Activated CD4-positive, alpha-beta T cell treated with anti-CD3 and anti-CD28 coated beads for 24 hours (primary cell): ENCODE measurements at places on chromosomes 5 and 9.
A peak's percentile ranks its signal among the peaks of the same experiment; 100 is the strongest.

- DNase-seq, result no peak
Observed at GRCh38 chr5:159463590-159464321, 133.5 kb upstream of the IL12B start.

DNA sequence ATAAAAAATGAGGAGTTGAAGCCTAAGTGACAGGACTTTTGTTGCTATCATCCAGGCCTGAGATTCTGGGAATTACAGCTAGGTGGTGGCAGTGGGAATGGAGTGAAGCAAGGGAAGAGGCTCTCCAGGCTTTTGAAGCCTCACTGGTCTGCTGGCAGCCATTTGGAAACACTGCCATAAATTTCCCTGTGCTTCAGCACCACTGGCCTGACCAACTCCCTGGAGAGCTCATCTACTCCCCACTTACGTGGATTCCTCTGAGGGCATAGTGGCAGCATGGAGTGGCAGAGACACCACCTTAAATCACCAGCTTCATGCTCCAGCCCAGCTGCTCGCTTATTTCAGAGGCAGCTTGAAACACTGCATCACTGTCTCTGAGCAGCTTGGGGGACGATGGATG is 518.2 kb downstream of the TLR4 start:
- no peak for DNase-seq

DNA sequence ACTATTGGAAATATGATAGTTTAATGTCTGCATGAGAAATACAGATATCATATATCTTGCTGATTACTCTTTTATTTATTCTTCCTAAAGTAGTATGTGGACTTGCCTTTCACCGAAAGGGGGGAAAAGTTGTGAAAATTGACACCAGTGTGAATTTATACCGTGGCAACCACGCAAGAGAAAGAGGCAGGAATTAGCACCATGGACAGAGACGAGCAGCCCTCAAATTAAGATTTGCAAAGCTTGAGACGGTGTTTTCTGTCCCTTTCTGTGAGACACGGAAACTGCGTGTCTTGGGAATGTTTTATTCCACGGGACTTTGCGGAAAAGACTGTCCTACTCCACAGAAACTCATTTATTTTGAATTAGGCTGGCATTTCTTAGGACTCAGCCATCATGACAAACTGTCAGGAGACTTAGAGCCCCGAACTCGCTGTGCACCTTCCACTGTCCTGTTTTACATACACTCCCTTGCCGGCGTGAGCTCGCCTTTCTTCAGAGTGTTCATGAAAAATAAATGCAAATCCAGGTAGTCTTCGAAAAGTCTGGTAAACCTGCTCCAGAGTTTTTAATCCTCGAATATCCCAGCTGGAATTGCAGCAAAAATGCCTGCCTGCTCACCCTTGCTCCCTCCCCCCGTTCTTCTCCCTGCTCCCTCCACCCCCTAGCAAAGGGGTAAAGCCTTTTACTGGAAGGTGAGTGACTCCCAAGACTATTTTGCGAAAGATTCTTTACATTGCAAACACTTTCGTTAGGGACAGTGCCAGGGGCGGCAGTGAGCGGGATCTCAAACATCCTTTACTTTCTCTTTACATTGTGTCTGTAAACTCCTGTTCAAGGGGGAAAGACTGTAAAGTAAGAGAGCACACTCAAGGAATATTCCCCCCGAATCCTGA is 3.8 kb upstream of the ELAVL2 start:
- DNase-seq, result no peak

DNA sequence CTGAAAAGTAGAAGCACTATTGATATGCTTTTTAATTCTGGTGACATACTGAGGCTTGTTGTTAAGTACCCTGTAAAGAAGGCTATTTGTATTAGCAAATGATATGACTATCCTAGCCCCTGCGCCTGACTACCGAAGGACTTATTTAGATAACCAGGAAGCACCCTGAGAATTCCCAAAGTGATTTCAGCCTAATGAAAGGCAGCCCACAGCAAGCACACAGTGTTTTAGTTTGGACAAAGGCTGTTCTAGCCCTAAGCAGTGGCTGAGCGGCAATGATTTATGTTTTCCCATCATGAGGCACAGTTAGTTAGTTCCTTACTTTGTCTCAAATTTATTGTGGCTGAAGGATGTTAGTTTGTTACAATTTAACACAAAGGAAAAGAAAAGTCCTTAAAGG is 235.3 kb downstream of the KCTD16 start:
- DNase-seq, result no peak

GRCh38 chr9:35470340-35470739 is 19.6 kb upstream of the RUSC2 start:
- DNase-seq, result no peak

DNA sequence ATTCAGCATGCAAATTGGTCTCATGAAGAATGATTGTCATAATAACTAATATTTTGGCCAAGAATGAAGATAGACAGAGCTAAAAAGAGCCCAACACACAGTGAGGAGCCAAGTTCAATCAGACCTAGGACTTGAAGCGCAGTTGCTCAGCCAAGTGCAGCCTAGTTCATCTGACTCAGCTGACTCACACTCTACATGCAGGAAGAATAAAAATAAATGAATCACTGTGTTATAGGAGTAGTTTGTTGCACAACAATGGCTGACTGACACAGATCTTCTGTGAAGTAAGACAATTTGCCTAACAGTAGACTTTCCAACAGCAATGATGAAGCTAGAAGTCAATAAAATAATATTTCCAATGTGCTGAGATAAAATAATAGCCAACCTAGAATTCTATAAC is 261.5 kb downstream of the CEMIP2 start:
- no peak for DNase-seq

GRCh38 chr5:177111720-177112394 is 21.7 kb upstream of the NSD1 start:
- DNase-seq, result peak; percentile 42

DNA sequence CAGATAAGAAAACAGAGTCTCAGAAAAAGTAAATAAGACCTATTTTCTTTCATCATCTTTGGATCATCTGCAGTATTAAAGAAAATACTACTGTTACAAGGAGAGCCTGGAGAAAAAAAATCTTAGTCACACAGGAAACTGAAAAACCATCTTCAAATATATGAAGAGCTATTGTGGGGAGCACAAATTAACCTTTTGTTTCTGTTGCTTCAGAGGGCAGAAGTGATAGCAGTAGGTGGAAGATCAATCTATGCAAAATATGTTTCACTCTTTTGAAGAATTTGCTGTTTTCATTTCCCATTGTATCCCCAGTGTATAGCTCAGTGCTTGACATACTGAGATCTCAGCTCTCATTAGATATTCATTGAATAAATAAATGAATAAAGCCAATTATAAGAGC is 13.1 kb upstream of the CEMIP2 start:
- DNase-seq, result no peak

DNA sequence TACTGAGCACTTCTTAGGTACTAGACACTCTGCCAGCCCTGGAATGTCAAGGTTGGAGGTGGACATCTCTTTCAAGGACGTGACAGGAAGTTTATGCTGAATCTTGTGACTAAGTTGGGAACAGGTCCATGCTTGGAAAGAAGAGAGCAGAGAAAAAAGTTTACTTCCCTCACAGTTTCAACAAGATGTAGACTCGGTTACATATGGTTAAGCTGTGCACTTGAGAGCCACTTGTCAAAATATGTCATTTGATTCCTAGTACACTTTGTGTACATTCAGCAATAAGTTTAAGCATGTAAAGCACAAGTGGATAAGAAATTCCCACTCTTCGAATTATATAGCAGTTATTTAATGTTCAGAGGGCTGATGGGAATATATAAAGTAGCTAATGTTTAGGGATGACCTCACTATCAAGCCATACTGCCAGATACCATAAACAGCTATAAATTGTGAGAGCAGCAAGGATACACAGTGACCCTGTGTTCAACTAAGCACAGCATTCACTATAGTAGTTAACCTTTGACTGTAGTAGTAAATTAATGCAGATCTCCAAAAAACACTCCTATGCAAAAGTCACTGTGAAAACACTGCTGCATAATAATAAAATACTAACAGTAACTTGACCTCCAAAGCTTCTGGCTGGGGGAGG is 1944.6 kb upstream of the WWC1 start:
- DNase-seq, result no peak

GRCh38 chr9:81335879-81336421 is 353.4 kb downstream of the TLE1 start:
- no peak for DNase-seq

DNA sequence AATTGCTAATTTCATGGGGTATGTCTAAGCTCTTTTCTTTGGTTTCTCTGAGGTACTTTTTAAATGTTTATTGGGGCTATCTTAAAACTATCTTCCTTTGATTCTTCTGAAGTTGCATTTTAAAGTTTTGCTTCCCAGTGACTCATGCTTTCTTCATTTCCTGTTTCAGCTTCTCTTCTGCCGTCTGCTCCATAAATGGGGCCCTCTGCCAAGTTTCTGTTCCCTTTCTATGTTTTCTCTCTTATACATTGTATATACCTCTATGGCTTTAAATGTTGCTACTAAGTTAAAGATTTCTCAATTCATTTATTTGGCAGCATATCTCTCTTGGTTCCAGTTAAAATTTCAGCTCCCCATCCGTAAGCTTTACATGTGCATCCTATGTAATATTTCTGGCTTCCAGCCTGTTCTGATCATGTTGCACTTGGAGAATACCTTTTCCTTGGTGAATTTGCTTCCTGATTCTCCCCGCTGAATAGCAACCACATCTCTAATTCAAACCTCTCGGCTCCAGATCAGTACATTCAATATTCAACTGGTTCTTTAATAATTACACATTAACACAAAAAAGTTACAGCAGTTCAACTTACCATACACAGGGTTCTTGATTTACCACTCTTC is 125.3 kb downstream of the ST8SIA4 start:
- no peak for DNase-seq

DNA sequence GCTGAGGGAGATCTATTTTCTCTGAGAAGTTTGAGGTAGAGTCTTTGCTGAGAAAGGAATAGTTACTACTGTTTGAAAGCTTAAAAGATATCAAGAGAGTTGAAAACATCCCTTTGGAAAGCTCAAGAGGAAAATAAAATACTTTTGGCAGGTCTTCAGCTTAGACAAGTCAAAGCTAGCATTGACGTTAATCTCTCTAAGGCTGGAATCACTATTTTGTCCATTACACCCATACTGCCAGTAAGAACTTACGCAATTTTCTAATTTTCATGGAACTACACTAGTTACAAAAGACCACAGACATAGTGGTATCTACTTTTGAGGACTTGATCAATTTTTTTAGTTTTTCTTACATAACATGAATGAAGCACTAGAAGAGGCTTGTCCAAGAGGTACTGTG is 494.9 kb downstream of the PSAT1 start:
- no peak for DNase-seq

DNA sequence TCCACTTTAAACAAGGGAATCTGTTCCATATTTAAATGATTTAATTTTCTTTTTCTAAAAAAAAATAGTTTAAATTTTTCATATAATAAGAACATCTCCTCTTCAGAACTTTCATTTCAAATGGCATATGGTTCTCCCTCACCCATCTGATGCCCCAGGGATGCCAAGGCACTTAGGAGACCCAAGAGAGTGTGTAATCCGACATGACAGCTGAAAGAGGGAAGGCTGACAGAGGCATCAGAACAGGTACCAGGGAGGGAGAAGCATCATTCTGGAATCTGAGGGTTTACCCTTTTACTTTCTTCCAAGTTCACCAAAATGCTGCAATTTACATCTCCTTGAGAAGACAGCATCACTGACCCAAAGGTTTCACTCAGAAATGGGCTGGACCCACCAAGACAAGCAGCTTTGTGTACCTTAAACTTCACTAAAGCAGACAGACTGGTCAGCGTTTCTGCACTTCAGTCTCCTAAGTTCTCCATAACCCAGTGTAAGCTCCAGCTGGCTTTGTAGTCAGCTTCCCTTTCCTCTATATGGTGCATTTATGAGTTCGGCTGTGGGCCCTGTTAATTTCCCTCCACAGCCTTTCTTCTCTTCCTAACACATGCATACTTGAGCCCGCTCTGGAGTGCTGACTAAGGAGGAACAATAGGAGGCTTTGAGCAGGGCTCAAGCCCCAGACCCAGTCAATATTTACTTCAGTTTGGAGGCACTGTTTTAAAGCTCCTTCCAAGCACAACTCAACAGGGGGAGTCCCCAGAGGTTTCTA is 17.7 kb downstream of the EFNA5 start:
- DNase-seq, result no peak
